HS-5 (cell line): ENCODE measurements at places on chromosomes 1 and 21.

- DNase-seq: peak; percentile 28
Measured at GRCh38 chr1:20602851-20603450, 14.1 kb downstream of the CDA start.

DNA sequence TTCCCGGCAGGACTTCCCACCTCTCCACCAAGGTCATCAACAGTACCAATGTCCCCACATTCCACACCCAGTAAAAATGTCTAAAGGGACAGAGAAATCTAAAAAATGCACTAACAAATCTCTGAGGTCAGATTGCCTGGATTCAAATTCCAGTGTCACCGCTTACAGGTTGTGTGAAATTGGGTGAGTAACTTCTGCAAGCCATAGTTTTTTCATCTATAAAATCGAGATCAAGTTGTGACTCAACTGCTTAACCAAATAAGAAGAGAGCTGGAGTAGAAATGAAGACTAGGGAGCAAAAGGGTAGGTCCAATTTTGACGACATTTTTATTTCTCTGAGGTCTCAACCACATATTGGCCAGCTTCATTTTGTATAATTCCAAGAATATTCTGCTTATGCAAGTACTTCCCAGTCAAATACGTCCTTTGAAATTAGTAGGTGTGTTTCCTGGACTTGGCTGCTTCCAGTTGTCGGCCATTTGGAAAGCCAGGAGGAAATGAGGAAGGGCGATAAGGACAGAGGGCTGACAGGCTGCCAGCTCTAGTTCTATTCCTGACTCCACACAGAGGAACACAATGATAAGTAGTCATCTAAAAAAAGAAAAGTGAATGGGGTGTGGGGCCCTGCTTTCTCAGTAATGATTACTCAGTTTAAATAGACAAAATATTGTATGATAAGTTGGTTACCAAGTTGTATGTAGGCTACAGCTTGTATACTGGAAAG, 57.7 kb upstream of the ZC3H11B start:
- DNase-seq: no peak

- DNase-seq: no peak
Measured at GRCh38 chr21:45454926-45455673, 50.1 kb downstream of the COL18A1 start.

- no peak for DNase-seq
Measured at GRCh38 chr21:42313501-42313969, 1.7 kb downstream of the TFF3 start.

DNA sequence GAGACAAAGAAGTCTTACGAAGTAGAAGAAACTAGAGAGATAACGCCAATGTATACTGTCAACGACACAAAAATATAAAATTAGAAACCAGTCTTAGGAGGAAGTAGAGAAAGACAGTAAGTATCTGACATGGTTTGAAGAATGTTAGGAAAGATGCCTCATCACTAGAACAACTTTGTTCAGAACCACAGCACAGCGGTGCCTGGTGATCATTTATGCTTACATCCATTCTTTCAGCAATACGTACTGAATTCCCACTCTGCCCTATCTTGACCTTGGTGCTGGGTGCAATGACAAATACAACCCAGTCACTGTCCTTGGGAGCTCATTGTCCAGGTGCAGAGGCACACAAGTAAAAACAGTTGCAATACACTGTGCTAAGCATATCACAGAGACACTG, 104.4 kb downstream of the TM2D1 start:
- DNase-seq: no peak

GRCh38 chr1:244054924-244055263, 3.8 kb downstream of the ZBTB18 start:
- no peak for DNase-seq

GRCh38 chr21:22791986-22792560, 1793.9 kb downstream of the NCAM2 start:
- DNase-seq: peak; percentile 19

DNA sequence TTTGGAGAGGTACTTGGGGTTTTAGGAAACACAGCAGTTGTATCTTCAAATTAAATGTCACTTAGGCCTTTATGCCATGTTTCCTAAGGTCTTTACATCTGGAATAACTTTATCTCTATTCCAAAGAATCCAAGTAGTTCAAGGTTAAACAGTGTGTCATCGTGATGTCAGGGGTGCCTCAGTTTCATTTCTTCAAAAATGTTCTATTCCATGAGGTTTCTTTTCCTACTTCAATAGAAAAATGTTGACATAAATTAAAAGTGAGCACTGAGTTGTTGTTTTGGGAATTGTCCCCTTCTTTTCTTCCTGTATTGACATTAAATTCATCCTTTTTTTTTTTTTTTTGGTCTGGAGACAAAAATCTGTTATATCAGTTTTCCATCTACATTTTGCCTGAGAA, 160.6 kb upstream of the C21orf91 start:
- DNase-seq: no peak

DNA sequence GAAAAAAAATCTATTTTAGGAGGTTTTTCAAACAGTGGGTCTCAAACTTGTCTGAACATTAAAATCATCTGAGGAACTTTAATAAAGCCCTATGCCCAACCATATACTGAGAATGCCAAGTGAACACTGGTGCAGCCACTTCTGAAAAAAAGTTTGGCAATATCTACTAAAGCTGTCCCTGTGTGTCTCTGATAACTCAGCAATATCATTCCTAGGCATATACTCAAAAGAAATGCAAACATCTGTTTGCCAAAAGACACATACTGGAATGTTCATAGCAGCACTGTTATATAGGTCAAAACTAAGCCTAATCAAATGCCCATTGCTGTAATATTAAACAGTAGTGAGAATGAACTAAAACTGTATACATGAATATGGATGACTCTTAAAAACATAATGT, 74.2 kb upstream of the RGS4 start:
- DNase-seq: no peak

DNA sequence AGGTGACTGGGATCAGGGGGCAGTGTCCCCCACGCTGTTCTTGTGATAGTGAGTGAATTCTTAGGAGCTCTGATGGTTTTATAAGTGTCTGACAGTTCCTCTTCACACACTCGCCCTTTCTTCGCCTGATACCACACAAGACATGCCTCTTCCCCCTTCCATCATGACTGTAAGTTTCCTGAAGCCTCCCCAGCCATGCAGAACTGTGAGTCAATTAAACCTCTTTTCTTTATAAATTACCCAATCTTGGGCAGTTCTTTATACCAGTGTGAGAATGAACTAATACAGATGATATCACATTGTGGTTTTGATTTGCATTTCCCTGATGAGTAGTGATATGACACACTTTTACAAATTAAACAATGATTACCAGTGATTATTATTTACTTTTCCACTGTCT, 229.9 kb downstream of the AKT3 start:
- no peak for DNase-seq

GRCh38 chr1:200400556-200400955, 9.3 kb downstream of the ZNF281 start:
- DNase-seq: no peak

DNA sequence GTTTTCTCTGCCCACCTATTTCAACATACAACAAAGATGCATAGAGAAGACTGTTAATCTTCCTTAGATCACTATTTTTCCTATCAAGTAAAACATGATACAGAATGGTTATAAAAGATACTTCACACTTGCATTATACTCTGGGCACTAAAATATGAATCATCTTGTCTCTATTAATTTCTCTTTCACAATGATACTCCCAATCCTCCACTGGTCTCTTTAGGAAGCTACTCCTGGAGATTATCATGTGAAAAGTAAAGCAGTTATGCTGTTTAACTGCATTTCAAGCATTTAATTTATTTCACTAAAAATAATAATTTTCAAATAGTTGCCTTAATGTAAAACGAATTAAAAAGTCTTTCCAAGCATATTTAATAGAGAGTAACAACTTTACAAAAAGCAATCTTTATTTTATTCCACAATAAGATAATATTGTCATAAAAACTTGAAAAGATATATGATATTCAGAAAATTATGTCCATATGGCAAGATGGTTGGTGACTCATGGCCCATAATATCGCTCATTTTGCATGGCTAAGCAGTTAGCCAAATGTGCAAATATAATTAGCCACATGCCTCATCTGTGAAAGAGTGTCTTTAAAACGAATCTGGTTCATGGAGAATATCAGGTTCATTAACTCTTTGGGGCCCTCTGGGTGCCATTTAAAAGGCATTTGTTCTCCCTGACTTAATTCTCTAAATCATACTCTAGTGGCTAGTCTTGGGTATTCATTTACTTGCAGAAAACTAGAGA, 1569.0 kb upstream of the B3GALT2 start:
- peak; percentile 49 for DNase-seq

DNA sequence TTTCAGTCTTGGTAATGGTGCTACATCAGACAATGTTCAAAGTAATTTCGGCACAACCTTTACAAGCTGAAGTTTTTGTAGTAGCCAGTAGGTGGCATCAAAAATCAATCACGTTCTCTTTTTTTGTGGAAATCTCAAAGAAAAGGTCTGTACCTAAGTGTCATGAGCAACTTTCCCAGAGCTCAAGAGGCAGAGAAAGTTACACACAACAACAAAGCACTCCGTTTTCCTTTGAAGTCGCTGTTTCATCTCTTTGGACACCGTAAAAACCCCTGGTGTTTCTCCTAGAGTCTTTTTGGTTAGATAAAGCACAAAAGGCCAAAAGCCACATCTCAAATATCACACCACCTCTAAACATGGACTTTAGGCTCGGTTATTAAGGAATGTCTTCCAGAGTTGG, 131.6 kb downstream of the LHX8 start:
- peak; percentile 37 for DNase-seq

GRCh38 chr1:210827481-210827880, 306.5 kb downstream of the KCNH1 start:
- DNase-seq: no peak

DNA sequence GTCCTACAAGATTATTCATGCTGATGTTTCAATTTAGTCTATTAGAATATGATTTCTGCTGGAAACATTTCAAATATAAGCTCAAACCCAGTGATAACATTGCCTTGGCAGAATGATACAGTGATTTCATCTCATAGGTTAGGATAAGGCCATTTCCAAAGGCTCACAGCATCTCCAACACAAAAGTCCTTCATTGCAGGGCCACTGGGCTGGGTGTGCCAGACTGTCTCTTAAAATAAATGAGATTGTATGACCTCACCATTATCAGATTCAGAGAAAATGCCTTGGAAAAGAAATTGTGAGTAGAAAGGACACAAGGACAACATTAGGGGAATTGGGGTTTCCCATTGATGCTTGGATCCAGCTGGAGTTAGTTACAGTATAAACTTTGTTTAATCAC, 30.4 kb downstream of the NGF start:
- no peak for DNase-seq

DNA sequence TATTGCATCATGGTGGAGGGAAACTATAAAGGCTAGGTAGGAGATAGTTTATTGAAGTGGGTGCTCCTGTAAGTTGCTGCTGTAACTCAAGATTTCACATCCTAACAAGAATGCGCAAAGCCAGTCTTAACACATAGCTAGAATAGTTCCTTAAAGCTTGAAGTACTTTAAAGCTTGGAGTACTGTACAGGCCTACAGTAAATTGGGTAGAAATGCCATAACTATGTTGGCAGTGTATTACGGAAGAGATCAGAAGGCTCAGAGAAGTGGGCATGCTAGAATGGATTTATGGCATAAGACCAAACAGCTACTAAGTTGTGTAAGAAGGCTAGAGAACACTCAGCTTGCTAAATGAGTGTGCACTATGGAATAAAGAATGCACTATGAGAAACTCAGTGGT, 44.5 kb downstream of the DMRTA2 start:
- DNase-seq: no peak

DNA sequence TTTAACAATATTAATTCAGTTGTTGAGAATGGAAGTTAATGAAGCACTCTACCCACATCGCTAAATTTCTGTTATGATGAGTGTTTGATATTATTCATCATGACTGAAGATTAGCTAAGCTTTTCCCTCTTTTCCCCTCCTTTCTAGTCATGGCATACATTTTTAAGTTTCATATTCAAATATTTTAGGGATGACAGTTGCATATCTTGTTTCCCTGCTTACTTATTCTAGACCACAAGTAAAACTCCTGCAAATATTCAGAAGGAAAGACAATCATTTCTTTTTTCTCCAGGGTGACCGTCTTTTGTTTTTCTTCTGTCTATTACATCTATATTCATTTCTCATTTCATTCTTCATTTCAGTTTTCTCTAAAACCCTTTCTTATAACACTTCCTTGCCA, 906.0 kb downstream of the ADGRL2 start:
- DNase-seq: peak; percentile 47

DNA sequence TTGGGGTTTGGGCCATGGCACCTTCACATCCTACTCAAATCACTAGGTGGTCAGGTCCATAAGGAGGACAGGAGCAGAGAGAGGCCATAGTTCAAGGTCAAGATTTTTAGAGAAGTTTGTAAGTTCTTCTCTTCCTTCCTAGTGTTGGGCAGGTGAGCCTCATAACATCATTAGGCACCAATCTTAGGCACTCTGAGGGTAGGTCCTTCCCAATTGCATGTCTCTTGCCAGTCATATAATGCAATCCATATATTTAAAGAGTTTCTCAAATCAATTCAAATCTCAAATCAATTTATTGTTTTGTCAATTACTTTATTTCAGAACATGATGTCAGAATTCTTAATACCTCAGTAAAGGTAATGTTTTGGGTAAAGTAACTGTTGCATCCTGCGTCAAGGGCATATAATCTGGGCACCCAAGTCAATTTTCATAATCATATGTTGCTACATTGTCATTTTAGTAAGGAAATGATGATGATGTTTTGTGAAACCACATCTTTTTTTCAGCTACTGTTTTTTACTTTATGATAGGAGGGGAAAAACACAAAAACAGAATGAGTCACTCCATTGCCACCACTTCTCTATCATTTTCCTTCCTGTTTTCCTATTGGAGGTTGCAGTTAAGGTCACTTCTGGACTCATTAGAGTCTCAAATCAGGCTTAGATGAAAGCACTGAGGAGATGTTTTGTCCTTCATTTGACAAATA, 122.7 kb downstream of the UCHL5 start:
- no peak for DNase-seq

GRCh38 chr1:157025385-157025784, 20.2 kb downstream of the ARHGEF11 start:
- no peak for DNase-seq

DNA sequence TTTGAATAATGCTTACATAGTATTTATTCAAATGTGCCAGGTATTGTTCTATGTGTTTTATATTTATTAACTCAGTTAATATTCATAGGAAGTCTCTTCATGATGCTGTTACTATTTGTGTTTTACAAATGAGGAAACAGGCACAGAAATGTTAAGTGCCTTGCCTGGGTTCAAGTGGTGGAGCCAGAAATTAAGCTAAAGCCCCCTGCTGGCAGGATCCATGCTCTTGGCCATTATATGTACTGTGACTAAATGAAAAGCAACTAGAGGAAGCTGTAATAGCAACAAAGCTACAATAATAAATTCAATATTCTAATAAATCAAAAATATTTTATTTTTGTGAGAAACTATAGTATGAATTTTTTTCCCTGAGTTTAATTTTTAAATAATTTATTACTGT, 30.0 kb downstream of the IARS2 start:
- DNase-seq: no peak

DNA sequence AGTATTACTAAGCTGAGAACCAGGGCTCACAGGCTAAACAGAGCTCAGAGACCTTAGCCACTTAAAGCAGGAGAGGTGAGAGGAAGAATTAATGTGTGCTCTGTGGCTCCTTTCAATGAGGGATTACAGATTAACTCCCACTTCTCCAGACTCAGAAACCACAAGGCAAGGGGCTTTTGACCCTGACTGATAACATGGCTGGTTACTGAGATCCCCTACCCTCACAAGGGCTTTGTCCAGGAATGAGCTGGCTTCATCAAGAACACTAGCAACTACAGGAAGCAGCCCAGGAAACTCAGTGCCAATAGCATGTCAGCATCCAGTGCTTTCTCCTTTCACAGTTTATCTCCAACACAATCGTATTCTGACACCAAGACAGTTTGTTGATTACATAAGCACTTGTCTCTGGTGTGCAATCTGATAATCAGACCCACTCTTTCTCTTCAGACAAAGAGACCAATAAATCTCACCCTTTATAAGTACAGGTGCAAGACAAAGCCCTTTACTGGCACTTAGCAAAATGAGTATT, 38.8 kb downstream of the ERI3 start:
- DNase-seq: no peak
